Kasumi-1 (cell line): ENCODE measurements at places on chromosomes 7 and 10.

- no peak for DNase-seq
Observed at GRCh38 chr7:79293655-79294142, 159.8 kb downstream of the MAGI2 start.

DNA sequence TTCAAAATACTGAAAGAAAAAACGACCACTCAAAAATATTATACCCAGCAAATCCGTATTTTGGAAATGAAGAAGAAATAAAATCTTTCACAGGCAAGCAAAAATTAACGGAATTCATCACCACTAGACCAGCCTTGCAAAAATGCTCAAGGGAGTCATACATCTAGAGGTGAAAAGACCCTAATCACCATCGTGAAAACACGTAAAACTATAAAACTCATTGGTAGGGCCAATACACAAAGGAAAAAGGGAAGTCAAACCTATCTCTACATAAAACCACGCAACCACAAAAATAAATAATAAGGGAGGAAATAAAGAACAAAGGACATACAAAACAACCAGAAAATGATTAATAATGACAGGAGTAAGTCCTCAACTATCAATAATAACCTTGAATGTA, 6.6 kb upstream of the AKR1B1 start:
- peak; percentile 24 for DNase-seq

GRCh38 chr10:57165671-57166070, 804.6 kb upstream of the ZWINT start:
- no peak for DNase-seq

DNA sequence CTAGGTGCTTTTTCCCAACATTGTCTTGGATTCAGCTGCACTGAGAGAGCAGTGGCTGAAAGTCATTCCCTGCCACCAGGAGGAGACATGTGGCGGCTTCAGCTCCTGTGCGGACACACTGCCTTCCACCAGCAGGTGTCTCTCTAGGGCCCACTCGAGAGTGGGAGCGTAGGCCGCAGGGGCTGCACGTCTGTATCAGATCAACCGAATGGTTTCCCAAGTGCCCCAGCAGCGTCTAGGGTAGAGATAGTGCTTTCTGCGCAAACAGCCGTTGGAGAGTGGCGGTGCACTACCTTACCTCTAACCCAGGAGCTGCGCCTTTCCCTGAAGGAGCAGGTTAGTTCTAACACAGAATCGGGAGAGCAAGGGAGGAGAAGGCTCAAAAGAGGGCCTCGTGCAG, 31.7 kb downstream of the PAPOLB start:
- peak; percentile 47 for DNase-seq

DNA sequence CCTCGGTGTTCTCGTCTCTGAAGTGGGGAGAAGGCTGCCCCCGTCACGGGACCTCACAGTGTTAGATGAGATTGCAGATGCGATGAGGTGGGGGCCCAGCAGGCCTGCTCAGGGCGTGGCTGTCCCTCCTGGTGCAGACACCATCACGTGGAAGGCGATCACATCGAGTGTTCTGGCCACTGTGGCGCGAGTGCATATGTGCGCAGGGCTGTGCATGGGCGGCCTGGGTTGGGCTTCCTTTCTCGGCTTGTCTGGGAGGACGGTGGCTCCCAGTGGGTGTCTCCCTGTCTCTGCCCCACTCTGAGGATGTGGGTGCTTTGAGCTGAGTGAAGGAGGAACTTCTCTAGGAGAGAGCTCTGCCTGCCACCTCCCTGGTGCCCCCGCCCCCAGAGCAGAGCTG, 83.1 kb downstream of the LHPP start:
- peak; percentile 78 for DNase-seq

DNA sequence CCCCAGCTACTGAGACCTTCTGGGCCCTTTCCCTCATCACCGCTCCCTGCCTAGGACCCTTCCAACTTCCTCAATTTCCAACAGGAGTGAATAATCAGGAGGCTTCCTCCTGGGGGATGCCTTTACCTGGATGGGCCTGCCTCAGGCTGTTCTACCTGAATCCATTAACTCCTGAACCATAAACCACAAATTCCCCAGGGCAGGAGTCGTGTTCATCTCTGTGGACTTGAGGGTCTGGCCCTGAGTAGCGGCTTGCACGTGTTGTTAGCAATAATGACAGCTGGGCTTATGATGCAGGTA, 105.1 kb upstream of the GPR26 start:
- DNase-seq = no peak

DNA sequence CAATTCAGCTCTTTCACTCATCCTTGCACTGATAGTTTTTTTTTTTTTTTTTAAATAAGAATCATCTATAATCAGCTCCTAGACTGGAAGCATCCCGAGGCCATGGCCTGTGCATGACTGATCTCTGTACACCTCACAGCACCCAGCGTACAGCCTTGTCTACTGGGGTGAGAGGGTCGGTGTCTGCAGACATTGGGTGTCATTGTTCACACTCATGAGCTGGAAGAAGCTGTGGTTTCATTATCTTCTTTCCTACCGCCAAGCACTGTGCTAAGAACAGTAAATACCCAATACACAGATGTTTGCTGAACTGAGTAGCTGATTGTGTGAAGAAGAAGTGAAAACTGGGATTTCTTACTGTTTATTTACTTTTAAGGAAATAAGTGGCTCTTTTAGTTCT, 123.6 kb downstream of the CLEC2L start:
- DNase-seq = no peak
